ENCODE measurements at places on chromosomes 6 and 20.

DNA sequence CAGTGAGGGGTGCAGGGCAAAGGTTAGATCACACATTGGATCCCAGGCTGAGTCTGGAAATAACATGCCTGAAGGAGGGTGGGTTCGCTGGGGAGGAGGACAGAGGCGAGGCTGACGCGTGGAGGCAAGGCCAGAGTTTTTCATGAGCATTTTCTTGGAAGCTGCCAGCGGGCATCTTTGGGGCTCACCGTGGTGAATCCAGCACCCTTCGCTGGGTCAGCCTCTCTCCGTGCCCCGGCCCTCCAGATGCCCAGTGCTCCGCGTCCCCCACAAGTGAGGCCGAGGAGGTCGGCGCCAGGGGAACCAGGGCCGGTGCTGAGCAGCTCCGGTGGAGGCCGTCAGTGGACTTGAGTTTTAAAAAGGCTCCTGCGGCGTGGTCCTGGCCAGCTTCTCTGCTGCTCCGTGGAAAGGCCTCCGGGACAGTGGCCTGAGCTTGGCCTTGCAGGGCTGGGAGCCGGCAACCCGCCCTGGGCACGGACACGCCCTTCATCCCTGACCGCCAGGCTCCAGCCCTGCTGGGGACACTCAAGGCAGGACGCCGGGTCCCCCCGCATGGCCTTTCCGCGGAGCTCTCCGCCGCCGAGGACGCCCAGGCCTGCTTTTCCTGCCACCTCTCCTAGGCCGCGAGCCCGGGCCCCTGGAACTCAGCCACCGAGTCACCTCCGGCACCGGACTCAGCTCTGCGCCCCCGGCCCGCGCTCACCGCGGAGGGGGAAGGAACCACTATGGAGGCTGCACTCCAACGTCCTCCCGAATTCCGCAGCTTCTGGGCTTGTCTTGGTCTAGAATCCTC is 114.3 kb downstream of the THBS2 start:
- DNase-seq: no peak

DNA sequence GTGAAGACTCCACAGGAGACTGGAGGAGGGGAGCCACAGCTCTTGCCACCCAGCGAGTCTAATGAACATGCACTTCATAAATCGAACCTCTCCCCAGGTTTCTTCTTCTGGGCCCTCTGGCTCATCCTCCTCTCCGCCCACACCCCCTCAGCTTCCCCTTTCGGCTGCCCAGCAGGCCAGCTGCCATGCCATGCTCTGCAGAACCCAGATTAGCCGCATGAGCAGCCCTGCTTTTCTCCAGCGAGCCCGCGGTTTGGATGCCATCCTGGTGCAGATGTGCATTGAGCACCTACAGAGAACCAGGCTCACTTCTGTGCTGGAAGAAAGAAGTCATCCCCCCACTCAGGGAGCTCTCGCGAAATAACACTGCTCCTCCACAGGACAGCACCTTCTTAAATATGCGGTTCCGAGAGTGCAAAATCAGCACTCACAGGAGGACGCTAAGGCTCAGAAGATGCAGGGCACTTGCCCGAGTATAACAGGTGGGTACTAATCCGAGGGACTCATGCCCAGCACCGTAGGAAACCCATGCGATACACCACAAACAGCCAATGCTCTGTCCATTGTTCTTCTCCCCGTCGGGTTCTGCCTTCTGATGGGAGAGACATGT is 143.0 kb upstream of the THBS2 start:
- DNase-seq: no peak

DNA sequence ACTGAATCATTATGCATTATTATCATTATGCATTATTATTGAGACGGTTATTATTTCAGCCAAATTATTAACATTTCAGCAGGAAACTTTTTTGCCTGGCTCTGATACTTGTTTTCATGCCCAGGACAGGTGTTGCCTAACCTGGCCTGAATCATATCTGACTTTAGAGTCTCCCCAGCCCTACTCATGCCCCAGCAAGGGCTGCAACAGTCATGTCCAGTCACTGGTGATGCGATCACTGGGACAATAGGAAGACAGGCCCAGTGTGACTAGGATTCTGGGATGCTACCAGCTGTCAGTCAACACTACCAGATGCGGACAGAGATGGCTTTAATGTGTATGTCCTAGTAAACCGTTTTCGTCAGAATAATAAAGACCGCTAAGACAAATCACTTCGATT is 285.0 kb downstream of the KHDC1L start:
- DNase-seq: no peak

- no peak for DNase-seq
Observed at GRCh38 chr6:44867571-44868334, 460.4 kb upstream of the RUNX2 start.

GRCh38 chr6:37488476-37488875 is 11.2 kb downstream of the CCDC167 start:
- no peak for DNase-seq

GRCh38 chr20:37776049-37776448 is 82.2 kb downstream of the CTNNBL1 start:
- DNase-seq: no peak

- DNase-seq: no peak
Observed at GRCh38 chr6:53446151-53446550, 97.4 kb upstream of the ELOVL5 start.

DNA sequence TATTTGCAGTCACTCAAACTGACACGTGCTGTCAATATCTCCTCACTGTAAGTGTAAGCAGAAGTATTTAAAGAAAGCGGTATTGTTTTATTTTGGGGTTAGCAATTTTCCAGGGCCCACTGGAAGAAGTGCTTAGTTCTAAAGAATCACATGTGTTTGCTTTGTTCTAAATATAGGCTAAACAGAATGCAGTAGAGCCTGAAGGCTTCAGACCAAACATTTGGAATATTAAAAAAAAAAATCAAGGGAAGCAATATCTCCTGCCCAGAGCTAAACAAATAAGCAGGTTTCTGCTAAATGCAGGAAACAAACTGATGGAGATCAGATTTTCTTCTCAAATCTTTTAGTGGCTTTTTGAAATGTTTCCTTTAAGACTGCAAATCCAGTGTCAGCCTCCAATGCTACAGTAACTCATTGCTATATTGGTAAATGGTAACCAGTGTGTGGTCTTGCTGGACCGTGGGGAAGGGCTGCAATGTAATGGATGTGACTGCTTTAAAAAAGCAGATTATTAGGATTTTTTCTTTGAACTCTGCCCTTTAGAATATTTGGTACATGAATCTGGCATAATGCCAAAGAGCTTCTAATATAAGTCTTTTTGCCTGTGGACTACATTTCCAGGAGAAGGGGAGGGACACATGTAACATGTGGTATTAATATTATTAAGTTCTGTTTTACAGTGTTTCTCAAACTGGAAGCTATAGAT is 317.1 kb upstream of the FERMT1 start:
- no peak for DNase-seq

DNA sequence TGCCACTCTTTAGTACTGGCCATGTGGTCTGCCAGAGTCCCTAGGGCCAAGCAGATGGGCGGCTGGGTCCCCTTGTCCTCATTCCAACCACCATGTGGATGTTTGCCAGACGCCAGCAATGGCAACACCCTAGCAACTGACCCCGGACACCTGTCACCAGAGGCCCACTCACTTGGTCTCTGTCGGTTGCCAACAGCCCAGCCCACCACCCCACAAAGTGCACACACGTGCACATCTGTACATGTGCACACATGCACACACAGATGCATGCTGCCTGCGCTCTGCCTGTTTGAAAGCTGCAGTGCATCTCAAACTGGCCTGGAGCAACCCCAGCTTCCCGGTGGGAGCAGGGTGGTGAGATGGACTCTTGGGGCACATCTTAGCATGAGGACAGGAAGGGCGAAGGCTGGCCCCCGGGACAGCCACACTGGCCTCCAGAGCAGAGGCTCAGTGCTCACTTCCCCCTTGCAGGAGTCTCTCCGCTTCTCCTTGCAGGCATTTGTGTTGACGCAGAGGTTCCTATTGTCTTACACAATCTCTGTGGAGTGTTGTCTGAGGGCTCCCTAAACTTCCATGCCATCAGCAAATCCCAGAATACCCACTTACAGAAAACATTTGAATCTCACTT is 54.0 kb downstream of the PSMG4 start:
- no peak for DNase-seq

DNA sequence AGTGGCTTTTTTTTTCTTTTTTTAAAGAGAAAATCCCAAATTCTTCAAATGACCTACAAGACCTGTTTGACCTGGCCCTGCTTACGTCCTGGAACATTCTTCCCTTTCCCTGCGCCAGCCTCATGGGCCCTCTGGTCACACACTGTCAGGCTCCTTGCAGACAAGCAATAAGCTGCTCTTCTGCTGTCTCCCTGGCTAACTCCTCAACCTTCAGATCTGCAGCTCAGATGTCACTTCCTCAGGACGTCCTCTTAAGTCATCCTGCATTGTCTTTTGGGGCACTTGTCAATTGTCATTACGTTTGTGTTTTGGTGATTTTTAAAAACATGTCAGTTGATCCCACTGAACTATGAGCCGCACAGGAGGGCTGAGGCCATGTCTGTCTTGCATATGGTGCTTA is 28.9 kb upstream of the SLC35D3 start:
- no peak for DNase-seq
